ENCODE measurements at places on chromosomes 4 and X.

DNA sequence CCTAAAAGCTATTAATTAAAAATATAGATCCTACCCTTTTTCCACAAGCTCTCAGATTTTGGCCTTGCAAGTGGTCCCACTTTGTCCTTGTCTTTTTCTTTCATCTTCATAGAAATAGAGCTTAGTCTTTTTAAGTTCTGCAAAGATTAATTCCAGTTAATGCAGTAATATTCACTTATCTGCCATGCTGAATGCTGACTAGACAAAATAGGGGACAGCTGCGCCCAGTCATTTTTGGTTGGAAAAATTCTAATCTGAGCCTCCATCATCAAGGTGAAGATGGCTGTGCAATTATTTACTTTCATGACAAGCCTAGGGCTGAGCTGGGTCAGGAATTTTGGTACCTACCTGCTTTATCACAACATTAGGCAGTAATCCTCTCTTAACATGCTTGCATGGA, 241.3 kb upstream of the CXorf66 start:
- no peak for DNase-seq

DNA sequence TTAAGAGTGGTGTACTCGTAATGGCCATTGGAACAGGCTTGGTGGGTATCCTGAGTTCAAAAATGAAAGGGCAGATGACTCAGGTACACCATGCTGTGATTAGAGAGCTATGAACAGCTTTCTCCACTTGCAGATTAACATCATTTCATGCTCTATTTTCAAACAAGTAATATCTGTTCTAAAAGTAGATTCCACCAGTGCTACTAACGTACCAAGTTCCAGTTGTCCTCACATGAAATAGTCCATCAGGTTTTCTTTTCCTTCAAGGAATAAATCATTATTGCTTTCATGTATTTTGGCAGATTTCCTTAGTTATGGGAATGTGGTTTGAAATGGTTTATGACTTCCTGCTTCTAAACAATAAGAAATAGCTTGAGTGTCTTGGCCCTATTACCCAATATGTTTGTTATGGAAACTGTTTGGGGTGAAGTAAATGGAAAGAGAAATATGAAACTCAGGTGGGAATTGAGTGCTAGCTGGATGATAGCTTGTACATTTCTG, 49.9 kb downstream of the PCDH7 start:
- no peak for DNase-seq

DNA sequence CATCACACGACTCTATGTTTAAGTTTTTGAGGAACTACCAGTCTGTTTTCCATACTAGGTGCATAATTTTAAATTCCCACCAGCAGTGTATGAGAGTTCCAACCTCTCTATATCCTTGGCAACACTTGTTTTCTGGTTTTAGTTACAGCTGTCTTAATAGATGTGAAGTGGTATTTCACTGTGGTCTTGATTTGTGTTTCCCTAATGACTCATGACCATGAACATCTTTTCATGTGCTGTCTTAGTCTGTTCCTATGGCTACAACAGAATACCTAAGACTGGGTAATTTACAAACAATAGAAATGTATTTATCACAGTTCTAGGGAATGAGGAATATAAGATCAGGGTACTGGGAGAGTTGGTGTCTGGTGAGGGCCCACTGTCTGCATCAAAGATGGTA, 51.5 kb upstream of the GPR78 start:
- DNase-seq, result no peak

- DNase-seq, result peak; percentile 71
Observed at GRCh38 chrX:49165901-49166881, 3.6 kb downstream of the MAGIX start.

GRCh38 chrX:150036181-150036580, 97.9 kb upstream of the EOLA2 start:
- DNase-seq, result no peak

DNA sequence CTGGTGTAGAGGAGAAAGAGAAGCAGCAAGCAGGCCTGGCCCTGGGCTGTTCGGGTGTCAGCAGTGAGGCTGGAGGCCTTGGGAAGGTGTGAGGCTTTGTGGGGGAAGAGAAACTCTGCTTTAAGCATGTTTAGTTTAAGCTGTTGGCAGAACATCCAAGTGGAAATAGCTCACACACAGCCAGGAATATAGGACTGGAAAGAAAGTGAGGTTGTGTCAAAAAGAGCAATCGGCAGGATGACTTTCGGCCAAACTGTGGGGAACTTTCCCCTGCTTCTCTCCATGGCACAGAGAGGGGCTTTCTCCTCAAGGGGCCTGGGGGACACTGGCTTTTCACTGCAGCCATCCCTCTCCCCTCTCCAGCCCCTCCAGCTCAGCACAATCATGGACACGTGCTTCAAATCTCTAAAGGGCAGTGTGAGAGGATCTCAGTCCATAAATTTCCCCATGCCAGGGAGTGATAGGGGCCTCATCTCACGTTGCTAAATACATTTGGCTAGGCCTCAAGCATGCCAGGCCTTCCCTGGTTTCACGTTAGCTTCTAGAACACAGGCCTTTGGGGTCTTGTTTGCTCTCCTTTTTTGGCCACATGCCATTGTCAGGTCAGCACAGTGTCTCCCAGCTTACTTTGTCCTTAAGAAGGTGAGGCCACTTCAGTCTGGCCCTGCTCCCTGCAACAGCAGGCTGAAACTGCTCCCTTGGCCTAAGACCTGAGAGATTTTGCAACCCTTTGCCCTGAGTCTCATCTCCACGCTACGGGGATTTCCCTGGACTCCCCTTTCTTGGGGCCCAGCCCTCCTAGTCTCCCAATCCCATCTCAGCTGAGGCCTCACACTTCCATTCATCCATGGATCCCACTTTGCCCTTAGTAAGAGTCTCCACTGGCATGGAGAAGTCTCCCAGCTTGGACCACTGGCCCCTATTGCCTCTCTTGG, 8.3 kb upstream of the CITED1 start:
- no peak for DNase-seq

DNA sequence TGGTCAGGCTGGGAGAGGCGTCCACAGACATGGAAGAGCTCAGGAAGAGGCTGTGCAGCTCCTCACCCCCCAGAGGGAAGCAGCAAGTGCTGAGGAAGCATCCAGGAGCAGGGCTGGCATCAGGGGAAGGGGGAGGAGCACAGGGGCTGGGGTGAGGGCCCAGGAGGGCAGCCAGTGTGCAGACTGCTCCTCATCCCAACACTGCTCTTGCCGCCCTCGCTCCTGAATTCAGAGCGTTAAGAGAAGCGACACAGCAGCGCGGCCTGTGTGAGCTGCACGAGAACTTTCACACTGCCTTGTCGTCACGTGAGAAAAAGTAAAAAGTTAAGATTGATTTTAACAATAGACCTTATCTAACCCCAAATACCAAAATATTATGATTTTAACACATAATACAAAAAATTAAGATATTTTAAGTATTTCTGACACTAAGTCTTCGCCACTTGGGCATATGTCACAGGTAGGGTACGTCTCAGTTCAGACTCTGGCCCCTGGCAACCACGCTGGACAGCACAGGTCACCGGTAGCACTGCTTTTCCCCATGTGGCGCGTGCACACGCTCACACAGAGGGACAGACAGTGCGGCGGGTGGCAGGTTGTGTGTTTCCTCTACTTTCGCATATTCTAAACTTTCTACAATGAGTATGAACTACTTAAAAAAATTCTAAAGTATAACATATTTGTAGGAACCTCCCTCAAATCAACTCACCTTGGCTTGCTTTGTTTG, 19.7 kb downstream of the NOP14 start:
- no peak for DNase-seq

- no peak for DNase-seq
Observed at GRCh38 chr4:151313306-151314009, 11.9 kb downstream of the SH3D19 start.

GRCh38 chr4:85829276-85830051, 354.5 kb downstream of the ARHGAP24 start:
- no peak for DNase-seq

DNA sequence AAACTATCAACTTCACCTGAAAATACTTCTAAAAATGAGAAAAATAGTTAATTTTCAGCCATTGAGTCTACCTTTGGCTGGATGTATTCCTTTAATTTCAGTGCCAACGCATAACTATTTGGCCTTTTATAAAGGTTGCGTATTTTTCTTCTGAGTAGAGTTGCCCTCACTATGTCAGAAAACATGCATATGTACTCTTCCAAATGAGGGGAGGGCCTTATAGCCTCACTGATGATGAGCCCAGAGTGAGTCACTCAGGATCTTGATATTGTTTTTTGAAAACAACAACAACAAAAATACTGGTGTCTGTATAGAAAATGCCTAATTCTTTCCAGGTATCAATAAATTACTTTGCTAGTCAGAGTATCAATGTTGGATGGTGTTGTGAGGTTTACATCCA, 349.3 kb downstream of the FBXO8 start:
- no peak for DNase-seq

- no peak for DNase-seq
Observed at GRCh38 chr4:108443585-108443984, 176.8 kb upstream of the RPL34 start.

DNA sequence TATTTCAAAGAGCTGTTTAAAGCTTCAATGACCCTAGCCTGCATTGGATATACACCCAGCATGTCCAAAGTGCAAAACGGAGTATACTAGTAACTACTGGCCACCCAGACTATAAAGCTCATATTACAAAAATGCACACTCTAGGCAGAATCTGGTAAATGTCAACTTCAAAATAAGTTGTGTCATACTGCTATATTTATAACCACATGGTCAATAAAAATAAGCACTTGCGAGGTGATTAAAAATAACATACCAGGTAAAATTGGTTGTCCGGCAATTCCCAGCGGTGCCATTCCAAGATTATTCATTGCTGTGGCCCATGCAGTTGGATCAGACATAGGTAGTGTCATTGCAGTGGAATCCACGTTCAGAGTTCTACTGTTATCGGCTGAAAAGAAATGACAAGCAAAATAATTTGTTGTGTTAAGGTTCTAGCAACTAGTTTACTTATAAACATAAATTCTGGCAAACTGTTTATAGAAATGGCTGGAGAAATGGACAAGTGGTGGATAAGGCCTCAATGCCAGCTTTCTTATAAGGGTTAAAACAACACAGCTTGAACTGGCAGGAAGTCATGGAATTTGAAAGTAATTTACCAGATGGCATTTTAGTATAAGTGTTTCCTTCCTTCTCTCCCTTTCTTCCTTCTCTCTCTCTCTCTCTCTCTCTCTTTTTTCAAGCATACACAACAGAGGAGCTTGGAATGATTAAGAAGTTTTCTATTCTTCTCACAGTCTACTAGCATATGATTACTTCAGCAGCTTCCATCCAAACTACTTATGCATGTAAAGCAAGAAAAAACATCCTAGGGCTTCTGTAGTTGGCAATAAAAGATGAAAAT, 199.9 kb downstream of the ENOX2 start:
- no peak for DNase-seq

GRCh38 chr4:177411996-177412395, 30.2 kb downstream of the AGA start:
- no peak for DNase-seq

DNA sequence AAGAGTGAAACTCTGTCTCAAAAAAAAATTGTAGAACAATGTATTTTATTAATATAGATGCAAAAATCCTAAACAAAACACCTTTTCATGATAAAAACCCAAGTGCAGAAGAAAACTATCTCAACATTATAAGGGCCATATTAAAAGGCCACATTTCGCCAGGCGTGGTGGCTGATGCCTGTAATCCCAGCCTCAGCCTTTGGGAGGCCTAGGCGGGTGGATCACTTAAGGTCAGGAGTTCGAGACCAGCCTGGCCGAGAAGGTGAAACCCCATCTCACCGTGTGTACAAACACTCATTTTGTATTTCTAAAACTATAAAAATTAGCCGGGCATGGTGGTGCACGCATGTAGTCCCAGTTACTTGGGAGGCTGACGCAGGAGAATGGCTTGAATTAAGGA, 9.9 kb upstream of the FAM193A start:
- no peak for DNase-seq

DNA sequence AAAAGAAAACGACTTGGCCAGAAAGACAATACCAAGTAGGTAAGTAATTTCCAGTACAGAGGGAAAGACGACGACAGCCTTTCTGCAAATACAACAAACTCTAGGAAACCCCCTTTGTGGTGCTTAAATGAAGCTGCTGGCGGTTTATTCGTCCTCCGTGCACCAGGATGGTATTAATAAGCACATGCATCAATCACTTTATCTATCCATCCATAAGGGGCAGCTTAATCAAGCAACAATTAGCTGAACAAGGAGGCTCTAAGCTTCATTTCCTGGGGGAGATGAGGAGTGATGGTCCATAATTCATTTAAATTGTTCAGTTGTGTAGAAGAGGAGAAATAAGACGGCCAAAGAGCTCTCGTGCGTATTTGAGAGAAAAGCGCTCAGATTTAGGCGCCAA, 26.2 kb downstream of the IRF2 start:
- no peak for DNase-seq

- no peak for DNase-seq
Observed at GRCh38 chr4:157898836-157899605, 273.8 kb downstream of the GASK1B start.

DNA sequence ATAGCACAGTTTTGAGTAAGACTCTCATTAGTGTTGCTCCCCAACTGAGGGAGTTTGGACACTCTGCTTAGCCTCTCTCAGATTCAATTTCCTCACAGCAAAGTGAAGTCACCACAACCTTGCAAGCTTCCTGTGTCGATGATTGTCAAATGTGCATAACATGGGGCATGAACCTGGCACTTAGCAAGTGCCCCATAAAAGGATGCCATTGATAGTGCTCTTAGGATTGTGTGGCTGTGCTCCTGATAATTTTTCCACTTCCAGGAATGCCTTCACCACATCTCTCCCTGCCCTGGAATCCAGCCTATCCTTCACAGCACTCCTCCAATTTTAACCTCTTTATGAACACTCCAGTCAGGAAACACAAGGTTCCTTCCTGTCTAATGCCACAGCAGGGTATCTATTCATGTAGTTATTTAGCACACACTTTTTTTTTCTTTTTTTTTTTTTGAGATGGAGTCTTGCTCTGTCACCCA, 309.4 kb downstream of the PPP3CA start:
- DNase-seq, result no peak

DNA sequence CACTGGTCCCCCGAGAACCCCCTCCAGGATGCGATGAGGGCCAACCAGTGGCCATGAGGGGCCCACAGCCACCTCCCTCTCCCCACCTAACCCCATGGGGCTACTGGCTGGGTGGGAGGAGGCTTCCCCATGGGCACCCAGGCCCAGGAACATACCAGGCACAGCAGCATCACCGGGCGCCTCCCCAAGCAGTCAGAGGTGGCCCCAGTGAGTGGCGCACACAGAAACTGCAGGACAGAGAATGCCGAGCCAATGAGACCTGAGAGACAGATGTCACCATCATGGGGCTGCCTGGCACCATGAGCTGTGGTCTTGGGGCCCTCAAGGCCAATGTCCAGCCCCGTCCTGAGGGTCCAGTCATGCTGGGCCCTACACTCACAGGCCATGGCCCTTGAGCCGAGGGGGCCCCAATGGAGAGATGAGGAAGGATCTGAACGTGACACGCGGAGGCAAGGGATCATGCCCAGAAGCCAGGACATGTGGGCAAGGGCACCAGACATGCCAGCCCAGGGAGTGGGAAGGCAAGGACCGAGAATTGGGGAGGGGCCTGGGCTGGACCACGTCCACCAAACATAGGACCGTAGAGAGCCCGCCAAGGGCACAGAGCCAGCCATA, 30.1 kb downstream of the NOP14 start:
- DNase-seq, result no peak

GRCh38 chr4:77710059-77710458, 104.4 kb downstream of the CXCL13 start:
- DNase-seq, result no peak

GRCh38 chr4:144614850-144615585, 30.9 kb upstream of the HHIP start:
- DNase-seq, result no peak

- DNase-seq, result no peak
Observed at GRCh38 chr4:1260418-1261106, 11.6 kb upstream of the CTBP1 start.

- DNase-seq, result no peak
Observed at GRCh38 chr4:153748378-153748777, 11.4 kb downstream of the RNF175 start.

All from glutamatergic neuron (in vitro differentiated cells).